ENCODE measurements at places on chromosomes 13 and 19. TPM values are rescaled to one million over a fixed set of nuclear protein-coding genes. Genes with fewer than 3 reads are reported as not detected.
A peak's percentile ranks its signal among the peaks of the same experiment; 100 is the strongest.

Gene CASP14
- not detected for total RNA-seq

Gene ZNF541
- 0.07 TPM for total RNA-seq

- no peak for DNase-seq
Measured at GRCh38 chr19:16886305-16886880, 2.4 kb upstream of the F2RL3 start.

GRCh38 chr13:51305271-51305967 lies 34.1 kb upstream of the SERPINE3 start:
- DNase-seq = no peak

- no peak for DNase-seq
Measured at GRCh38 chr13:83876546-83876945, 5.7 kb downstream of the SLITRK1 start.

DNA sequence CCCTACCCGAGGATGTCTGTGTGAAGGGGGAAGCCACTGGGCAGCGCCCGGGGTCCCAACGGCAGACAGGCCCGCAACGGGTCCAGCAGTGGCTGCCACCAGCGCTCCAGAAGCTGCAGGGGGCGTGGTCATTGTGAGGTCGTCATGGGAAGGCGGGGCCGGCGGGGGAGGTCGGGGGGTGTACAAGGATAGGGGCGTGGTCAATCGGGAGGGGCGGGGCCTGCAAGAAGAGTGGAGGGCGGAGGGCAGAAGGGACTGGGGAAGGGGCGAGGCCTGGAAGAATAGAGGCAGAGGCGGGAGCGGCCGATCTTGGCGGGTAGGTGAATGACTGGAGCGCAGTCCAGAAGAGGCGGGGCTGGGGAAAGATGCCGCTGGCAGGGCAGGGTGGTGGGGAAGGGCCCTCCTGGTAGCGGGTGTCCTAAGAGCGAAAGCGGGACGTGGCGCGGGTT lies 4.4 kb downstream of the FUZ start:
- peak; percentile 94 for DNase-seq

- no peak for DNase-seq
Measured at GRCh38 chr19:50959731-50960500, 7.1 kb upstream of the KLK5 start.
